ENCODE measurements at places on chromosomes 5 and 9.

- DNase-seq = no peak
Observed at GRCh38 chr5:6875376-6875775, 162.1 kb downstream of the TENT4A start.

GRCh38 chr9:111683392-111683791, 22.0 kb downstream of the GNG10 start:
- no peak for DNase-seq

- DNase-seq = no peak
Observed at GRCh38 chr9:124506433-124506832, 766 bp downstream of the NR5A1 start.

GRCh38 chr5:113266227-113266912, 168.4 kb downstream of the TSSK1B start:
- no peak for DNase-seq

DNA sequence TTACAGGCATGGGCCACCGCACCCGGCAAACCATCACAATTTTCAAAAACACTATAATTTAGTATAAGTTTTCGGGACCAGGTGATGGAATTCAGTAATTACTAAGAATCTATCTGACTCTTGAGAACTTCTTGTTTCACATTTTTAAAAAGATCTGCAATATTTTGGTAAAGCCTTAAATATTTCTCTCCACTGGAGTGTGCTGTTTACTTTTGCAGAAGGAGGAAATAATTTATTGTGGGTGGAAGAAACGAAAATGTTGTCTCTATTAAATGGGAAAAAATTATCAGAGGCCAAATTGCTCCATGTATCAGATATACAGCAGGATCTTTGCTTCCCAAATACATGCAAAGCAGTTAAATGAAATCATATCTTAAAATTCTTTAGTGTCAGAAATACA, 566.8 kb upstream of the CYLC2 start:
- no peak for DNase-seq

GRCh38 chr5:126878634-126879033, 101.7 kb downstream of the LMNB1 start:
- no peak for DNase-seq

DNA sequence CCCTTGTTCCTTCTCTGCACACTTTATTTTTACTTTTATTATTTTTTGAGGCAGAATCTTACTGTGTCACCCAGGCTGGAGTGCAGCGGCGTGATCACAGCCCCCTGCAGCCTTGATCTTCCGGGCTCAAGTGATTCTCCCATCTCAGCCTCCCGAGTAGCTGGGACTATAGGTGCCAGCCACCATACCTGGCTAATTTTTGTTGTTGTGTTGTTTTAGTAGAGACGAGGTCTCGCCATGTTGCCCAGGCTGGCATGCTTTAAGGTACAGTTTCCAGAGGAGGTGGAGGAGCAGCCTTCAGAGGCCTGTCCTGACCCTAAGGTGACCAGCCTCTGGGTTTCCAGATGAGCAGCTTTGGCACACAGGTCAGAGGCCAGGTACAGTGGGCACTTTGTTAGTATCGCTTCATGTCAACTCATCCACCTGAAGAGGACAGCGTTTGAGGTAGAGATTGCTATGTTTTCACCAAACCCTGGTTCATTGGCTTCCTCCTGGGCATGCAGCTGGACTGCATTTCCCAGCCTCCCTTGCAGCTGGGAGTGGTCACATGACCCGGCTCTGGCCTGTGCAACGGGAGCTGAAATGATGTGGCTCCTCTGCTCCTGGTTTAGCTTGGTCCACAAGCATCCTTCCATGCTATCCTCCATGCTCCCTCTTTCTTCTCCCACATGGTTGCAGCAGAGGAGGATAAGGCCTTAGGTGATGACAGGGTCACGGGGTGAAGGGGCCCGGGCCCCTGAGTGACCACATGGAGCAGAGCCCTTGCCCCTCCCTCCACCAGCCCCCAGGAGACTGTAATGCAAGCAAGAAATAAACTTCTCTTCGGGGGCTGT, 139.3 kb upstream of the IER5L start:
- DNase-seq = peak; percentile 14

- no peak for DNase-seq
Observed at GRCh38 chr9:114315723-114316363, 7.1 kb upstream of the ORM1 start.

GRCh38 chr5:78659114-78659513, 10.5 kb upstream of the LHFPL2 start:
- DNase-seq = no peak

GRCh38 chr5:52798938-52799337, 11.2 kb downstream of the ITGA1 start:
- DNase-seq = no peak

All from activated T-cell treated with anti-CD3 and anti-CD28 coated beads, Interleukin-2, amount 50 U/mL, for 1 hour (primary cell).